ENCODE measurements at places on chromosomes 7 and 10. TPM values are rescaled to one million over a fixed set of nuclear protein-coding genes. Genes with fewer than 3 reads are reported as not detected.

STEAP4 gene
- total RNA-seq, result 0.58 TPM

MYOZ1 gene
- total RNA-seq, result not detected

ACBD7 gene
- 1.3 TPM for total RNA-seq

CDK13 gene
- total RNA-seq, result 42.6 TPM

DNA sequence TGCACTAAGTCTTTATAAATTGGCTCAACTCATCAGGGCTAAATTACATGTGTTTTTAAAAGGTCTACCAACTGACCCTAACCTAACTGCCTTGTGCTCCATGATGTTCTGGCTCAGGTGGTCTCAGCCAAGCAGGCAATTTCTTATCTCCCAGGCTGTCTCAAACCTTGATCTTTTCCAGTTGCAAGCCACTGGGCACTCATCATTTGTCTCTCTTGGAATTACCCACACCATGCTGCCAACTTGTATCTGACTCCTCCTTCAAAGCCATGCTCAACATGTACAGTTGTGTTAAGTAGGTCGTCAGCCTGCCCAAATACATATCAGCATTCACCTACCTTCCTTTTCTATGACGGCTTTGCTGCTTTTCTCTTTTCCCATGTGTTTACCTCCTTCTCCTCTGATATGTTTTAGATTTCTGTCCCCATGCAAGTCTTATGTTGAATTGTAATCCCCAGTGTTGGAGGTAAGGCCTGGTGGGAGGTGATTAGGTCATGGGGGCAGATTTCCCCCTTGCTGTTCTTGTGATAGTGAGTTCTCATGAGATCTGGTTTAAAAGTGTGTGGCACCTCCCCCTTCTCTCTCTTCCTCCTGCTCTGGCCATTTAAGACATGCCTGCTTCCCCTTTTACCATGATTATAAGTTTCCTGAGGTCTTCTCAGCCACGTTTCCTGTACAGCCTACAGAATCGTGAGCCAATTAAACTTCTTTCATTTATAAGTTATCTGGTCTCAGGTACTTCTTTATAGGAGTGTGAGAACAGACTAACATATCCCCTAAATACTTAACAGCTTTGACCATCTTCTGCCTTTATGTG lies 130.0 kb downstream of the ELAPOR2 start:
- H3K27ac ChIP-seq, result no peak overlapping the region
- peaks cover 12% of the 10 kb centered on the region for H3K27me3 ChIP-seq
- no peaks in the 10 kb centered on the region for H3K4me1 ChIP-seq
- DNase-seq, result no peak

- H3K27me3 ChIP-seq, result no peaks in the 10 kb centered on the region
- no peak overlapping the region for H3K27ac ChIP-seq
- H3K4me1 ChIP-seq, result no peaks in the 10 kb centered on the region
- H3K36me3 ChIP-seq, result peaks cover 47% of the 10 kb centered on the region
- peak; percentile 72 for DNase-seq
These were observed 41.1 kb upstream of the STMP1 start for GRCh38 chr7:135620980-135621850.

DNA sequence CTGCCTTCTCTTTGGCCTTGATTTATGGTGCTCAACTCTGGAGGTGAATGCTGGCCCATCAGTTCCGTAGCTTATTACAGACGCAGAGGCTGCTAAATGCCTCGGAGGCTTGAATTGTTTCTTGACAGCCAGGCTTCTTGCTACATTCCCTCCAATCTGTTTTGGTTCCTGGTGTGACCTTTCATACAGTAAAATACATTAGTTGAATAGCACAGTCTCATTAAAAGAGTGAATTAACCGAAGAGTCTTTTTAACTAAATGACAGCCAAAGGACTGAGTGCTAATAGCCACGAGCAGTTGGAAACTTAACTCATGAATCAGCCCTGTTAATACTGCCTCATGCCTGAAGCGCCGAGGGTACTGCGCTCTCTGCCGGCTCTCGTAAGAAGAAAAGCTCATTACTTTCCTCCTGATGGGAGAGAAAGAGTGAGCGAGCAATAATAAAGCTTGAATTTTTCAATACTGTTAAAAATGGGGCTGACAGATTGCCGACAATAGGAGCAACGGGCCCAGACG lies 236.4 kb upstream of the GPR26 start:
- H3K4me3 ChIP-seq, result no peak overlapping the region
- H3K27me3 ChIP-seq, result peaks cover 5% of the 10 kb centered on the region
- no peaks in the 10 kb centered on the region for H3K36me3 ChIP-seq
- no peak for DNase-seq
- no peaks in the 10 kb centered on the region for H3K4me1 ChIP-seq

- peaks cover 22% of the 10 kb centered on the region for H3K4me1 ChIP-seq
- H3K27me3 ChIP-seq, result no peaks in the 10 kb centered on the region
- no peak for DNase-seq
- H3K4me3 ChIP-seq, result peak overlapping the region; percentile 85
- H3K27ac ChIP-seq, result peak overlapping the region; percentile 82
- peaks cover 15% of the 10 kb centered on the region for H3K36me3 ChIP-seq
These were observed 562 bp downstream of the NUB1 start for GRCh38 chr7:151342102-151342646.

Measured in activated CD4-positive, alpha-beta T cell treated with anti-CD3 and anti-CD28 coated beads, Interleukin-2, amount 10 ng/mL, durations not matched to agents 24 days and 14 days (primary cell).